CD4-positive, alpha-beta T cell treated with Interleukin-4 for 4 hours (primary cell): ENCODE measurements at places on chromosomes 7 and 10.
A peak's percentile ranks its signal among the peaks of the same experiment; 100 is the strongest.

DNA sequence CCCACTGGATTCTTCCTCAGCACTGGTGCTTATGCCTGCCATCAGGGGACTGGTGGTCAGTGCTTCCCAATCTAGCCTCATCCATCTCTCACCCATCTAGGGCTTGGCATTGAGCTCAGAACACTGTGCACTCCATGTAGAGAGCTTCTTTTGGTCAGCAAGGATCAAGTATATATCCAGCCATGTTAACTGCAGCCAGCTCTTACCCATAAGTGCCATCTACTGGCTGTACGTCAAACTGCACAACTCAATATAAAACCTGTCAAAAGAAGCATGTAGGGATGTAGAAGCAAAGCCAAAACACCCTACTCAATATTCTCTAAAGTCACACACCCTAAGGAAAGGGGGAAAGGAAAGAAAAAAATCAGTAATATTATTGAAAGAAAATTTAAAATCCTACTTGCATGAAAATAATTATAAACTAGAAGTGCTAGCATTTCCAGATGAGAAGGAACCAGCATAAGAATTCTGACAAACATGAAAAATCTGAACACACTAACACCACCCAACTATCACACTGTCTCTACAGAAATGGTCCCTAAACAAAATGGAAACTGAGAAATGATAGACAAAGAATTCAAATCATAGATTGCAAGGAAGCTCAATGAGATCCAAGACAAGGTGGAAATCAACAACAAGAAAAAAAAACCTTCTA lies 531.1 kb upstream of the STEAP1 start:
- DNase-seq: no peak

GRCh38 chr10:60654813-60655464 lies 123.3 kb upstream of the CDK1 start:
- no peak for DNase-seq

DNA sequence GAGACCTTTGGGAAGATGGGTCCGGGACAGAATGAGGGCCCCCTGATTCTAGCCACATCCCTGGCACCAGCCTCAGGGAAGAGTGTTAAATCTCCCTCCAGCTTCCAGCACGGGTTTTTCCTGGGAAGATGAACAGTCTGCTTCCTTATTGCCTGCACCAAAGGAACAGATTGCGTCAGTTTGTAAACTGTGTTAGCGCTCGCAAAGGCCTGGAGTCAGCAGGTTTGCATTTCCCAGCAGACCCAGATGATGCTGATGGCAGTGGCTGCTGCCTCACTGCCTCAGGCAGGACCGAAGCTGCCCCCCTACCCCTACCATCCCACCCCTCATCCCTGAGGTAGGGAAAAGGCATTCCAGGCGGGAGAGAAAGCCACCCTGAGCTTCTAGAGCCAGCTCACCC lies 34.6 kb upstream of the LRRC4 start:
- no peak for DNase-seq

DNA sequence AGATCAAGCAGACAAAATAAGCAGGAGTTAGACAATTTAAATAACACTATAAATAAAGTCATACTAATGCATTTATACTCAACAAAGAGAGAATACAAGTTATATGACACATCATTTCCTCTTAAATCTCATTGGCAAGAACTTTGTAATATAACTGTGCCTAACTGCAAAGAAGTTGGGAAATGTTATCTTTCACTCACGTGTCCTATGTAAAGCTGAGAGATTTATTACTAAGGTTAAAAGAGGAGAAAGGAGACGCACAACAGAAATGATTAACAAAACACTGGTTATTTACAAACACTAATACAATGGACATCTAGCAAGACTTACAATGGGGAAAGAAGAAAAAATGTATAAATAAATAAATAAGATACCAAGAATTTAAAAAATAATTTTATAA lies 12.7 kb upstream of the TMEM273 start:
- DNase-seq: no peak

GRCh38 chr7:129661645-129662182 lies 50.2 kb downstream of the NRF1 start:
- DNase-seq: no peak

DNA sequence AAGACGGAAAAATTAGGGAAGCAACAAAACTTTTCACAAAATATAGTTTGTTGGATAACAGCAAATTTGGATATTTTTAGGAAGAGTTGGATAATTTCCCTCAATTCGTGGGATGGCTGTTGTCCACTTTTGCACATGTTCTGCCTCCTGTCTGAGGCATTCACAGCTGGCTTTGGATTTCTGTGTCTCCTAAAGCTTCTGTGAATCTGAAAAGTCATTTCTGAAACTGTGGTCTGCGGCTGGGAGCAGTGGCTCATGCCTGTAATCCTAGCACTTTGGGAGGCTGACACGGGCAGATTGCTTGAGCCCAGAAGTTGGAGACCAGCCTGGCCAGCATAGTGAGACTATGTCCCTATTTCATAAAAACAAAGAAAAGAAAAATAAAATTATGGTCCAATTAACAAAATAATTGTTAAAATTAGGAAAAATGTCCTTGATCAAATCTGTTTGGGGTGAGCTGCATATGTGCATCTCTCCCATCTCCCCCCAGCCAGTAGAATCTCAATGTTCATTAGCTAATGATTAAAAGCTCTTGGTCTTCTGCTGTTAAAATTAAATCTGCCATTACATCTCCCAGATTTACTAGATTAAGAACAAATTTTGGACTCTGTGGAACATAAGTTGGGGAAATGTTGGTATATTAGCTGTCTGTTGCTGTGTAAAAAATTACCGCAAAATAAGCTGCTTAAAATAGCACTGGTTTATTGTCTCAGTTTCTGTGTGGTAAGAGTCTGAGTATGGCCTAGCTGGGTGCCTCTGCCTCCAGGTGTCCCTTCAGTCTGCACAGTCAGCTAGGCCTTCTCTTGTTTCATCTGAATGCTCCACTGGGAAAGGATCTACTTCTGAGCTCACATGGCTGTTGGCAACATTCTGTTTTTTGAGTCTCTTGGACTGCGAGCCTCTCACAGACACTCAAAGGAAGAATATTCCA lies 332.0 kb upstream of the FZD1 start:
- no peak for DNase-seq

DNA sequence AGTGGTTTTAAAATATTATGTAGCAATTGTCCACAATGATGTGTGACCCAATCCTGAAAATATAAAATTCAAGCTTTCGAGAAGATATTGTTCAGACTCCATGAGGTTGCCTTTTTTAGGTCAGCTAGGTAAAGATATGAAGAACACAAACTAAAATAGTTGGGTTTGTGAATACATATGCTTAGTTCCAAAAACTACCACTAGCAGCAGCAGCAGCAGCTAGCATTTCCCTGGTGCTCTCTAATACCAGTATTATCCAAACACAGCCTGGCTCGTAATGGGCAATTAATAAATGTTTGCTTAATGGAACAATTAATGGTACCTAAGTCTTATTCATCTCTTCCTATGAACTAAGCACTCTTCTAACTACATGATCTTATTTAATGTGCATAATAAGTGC lies 362.5 kb downstream of the MALRD1 start:
- DNase-seq: no peak

- DNase-seq: no peak
Observed at GRCh38 chr10:28801247-28801646, 123.9 kb downstream of the BAMBI start.

GRCh38 chr10:103062854-103063590 lies 130.1 kb downstream of the NT5C2 start:
- DNase-seq: no peak

- DNase-seq: no peak
Observed at GRCh38 chr7:99385564-99385963, 11.0 kb downstream of the ARPC1B start.

DNA sequence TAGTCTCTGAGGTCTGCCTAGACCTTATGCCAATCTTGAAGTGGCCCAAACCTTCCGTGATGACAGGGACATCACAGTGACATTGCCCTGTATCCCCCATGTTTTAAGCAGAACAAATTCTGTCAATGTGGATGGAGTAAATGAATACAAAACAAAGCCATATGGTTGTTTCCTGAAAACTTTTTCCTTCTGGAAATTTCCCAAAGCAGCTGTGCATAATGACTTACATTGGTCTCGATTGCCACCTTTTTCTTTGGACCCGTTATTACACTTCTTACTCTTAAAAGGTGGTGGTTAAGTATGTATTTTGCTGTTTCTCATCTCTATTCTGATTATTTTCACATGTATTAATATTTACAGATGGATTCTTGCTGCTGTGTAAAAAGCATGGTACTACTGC lies 411.2 kb upstream of the KLF6 start:
- no peak for DNase-seq

GRCh38 chr10:33412241-33412640 lies 77.8 kb upstream of the NRP1 start:
- no peak for DNase-seq

GRCh38 chr10:56507033-56507432 lies 146.0 kb upstream of the ZWINT start:
- no peak for DNase-seq

- DNase-seq: no peak
Observed at GRCh38 chr7:114842551-114843065, 79.3 kb upstream of the MDFIC start.

DNA sequence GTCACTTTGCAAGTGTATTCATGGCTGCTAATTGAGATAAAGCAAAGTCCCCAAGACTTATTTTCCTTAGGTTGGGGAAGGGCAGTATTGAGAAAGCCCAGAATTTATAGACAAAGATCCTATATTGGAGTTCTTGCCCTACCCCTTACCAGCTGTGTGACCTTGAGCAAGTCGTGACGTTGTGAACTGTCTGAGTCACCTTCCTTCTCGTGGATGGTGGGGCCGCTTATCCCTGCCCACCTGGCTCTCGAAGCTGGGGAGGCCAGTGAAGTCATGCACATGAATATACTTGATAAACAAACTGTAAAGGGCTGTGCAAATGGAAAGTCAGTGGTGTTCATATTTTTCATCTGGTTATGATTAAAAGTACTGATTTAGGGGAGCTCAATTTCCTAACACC lies 127.4 kb downstream of the TACC2 start:
- DNase-seq: no peak

GRCh38 chr7:137848095-137848494 lies 1.3 kb upstream of the DGKI start:
- DNase-seq: no peak

DNA sequence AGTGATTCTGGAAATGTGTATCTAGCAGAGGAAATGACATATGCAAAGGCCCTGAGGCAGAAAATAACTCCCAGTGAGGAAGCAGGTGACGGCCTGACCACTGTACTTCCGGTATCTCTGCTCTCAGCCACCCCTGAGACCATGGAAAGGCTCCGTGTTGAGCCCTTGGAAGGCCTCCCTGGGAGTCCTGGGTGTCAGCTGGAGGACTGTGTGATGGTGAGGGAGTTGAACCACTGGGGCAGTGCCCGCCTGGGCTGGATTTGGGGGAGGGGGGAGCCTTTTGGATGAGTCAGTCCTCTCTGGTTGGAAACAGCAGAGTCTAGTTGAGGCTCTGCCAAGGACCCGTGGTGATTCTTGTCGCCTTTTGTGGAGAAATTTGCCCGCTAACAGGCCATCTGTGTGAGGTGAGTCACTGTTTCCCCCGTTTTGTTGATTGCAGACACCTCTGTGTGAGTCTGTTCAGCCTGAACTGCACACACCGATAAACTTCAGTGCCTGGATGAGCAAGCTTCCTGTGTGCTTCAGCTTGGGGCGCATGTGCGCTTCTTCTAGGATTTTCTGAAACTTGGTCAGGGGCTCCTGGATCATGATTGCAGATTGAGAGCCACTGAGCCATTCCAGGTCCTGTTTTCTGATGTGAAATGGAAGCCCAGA lies 98.6 kb downstream of the GRK5 start:
- peak; percentile 97 for DNase-seq

DNA sequence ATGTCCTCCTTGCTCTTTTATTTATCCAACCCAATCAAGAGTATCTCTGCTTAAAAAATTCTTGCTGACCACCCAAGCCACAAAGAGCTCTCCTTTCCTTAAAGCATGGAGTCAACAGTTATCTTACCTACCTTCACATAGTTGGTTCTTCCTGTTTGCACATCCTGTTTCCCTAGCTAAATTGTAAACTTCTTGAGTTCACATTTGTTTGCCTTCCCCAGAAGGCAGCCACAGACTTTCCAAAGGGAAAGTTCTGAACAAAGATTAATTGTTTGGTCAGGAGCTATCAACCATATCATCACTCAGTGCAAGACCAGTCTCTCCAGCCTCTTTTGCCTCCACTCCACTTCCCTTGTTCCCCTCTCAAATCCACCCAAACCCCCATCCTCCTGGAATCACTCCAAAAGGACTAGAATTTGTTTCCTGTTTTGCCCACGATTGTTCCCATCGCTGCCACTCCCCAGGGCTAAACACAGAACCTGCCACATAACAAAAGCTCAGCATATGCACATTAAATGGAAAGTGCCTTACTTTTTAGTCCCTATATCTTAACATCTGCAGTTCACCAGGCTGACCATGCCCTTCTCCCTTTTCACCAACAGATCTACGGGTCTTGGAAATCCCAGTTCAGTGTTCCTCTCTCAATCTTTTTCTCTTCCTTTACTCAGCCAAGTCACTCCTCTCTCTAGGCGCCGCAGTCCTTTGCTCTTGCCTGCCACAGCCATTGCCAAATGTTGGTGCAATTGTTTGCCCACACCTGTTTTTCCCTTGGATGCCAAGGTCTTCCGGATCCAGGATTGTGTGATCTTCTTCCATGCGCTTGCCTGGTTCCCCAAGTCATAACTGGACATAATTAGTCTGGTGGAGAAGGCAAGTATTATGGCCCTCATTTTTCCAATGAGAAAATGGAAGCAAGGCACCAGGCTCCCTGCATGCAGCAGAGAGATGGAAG lies 265.5 kb downstream of the KCNMA1 start:
- no peak for DNase-seq

- DNase-seq: no peak
Observed at GRCh38 chr7:97317575-97317974, 200.1 kb downstream of the SDHAF3 start.

DNA sequence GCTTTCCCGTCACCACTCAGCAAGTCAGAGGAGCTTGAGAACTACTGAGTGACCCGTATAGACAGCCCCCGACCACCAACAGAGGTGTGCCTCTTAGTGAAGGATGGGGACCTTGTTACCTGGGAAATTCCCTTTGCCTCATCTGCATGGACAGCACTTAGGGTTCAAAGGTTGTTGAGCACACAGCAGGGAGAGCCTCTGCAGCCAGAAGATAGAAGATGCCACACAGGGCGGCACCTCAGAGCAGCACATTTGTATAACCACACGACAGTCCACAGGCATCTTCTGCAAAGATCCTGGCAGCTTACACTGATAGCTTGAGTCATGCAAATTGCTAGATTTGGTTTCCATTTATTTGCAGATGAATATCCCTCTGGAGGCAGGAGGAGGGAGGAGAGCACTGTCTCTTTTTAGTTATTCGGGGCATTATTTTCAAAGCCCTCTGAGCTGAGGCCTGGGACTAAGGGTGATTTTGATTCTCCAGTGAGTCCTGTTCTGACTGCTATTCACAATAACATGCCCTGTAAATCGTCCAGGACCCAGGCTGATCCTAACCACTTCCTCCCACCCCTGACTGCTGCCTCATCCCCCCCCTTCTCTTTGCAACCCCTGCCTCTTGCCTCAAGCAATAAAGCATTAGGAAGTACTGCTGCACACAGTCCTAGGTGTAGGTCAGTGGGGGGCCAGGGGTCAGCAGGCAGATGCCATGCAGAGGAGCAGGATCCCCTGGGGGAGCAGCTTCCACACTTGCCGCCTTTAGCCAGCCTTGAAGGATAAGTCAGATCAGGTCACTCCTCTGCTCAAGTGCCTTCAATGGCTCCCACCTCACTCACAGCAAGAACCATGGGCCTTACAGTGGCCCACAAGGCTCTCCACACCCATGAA lies 24.6 kb upstream of the INMT start:
- DNase-seq: peak; percentile 59

- DNase-seq: no peak
Observed at GRCh38 chr10:130761032-130761575, 550.4 kb downstream of the TCERG1L start.

- DNase-seq: no peak
Observed at GRCh38 chr10:36766940-36767339, 358.5 kb upstream of the ANKRD30A start.

- no peak for DNase-seq
Observed at GRCh38 chr10:96608805-96609204, 22.0 kb upstream of the TM9SF3 start.
